ENCODE measurements at places on chromosomes 6 and 20.

DNA sequence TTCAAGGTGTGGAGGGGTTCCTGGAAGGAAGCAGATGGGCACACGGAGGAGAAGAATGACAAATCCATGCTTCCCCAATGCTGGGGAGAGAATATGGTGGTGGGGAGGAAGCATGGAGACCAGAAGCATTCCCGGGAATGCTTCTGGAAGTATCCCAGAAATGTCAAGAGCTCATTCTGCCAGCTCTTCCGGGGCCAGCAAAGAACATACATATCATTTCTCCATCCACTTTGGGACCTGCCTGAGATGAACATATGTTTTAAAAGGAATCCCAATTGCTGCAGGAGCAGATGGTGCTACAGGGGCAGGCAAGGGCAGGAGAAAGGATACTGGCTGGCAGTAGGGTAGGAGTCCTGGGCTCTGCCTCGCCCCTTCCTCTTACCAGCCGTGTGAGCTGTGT lies 37.9 kb upstream of the CCDC167 start:
- no peak overlapping the region for H3K27ac ChIP-seq
- H3K36me3 ChIP-seq: peaks cover 8% of the 10 kb centered on the region
- peaks cover 3% of the 10 kb centered on the region for H3K4me1 ChIP-seq
- no peaks in the 10 kb centered on the region for H3K27me3 ChIP-seq

GRCh38 chr20:38269040-38269439 lies 8.5 kb upstream of the KIAA1755 start:
- no peak overlapping the region for H3K27ac ChIP-seq
- peaks cover 17% of the 10 kb centered on the region for H3K27me3 ChIP-seq
- no peak overlapping the region for H3K4me3 ChIP-seq

GRCh38 chr20:20497242-20497978 lies 129.5 kb downstream of the INSM1 start:
- peaks cover 37% of the 10 kb centered on the region for H3K36me3 ChIP-seq
- H3K4me1 ChIP-seq: peaks cover 9% of the 10 kb centered on the region
- no peak overlapping the region for H3K4me3 ChIP-seq
- no peak for DNase-seq

DNA sequence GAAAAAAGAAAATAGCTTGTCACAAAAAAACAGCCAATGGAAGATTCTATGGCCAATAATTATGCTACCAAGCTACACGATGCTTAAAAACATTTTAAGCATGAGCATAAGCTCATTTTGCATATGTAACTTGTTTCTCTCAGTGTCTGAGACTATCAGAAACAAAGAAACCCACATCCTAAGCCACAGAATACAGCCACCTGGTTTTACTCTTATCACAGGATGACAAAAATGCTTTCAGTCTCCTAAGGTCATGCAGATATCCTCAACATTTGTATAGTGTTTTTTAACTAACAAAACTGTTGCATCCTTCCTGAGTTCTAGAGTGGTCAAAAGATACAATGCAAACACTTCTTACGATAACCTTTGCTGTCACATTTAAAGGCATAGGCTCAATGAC lies 172.1 kb upstream of the RUNX2 start:
- peaks cover 28% of the 10 kb centered on the region for H3K36me3 ChIP-seq
- peaks cover 33% of the 10 kb centered on the region for H3K4me1 ChIP-seq
- H3K4me3 ChIP-seq: no peak overlapping the region
- H3K27me3 ChIP-seq: no peaks in the 10 kb centered on the region
- H3K27ac ChIP-seq: peak overlapping the region; percentile 84

DNA sequence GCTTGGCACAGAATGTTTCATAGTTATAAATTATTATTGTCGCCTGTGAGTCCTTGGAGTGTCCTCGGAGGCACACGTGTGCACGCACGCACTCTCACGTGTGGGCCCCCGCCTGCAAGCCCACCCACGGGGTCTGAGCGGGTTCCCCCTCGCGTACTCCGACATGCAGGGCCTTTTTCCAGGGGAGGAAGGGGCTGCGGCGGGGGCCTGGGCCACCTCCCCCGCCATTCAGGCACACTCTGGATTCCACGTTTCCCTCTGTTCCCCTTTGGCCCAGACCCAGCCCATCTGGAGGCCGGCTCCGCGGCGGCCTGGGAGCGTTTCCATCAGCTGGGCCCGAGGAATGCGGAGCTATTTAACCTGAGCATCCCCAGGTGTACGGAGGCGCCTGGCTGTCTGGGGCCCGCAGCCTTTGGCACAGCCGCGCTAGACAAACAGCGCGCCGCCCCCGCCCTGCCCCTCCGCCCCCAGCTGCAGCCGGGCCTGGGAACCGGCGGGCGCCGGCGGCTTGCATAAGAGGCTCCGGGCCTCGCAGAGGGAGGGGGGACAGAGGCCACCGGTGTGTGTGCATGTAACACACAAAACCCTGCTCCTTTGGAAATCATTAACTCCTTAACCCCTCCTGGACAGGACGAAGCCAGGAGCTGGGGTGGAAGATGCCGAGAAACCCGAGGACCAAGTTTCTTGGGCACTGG lies 3.3 kb downstream of the ID1 start:
- peaks cover 24% of the 10 kb centered on the region for H3K4me1 ChIP-seq
- peaks cover 39% of the 10 kb centered on the region for H3K27me3 ChIP-seq
- no peak overlapping the region for H3K27ac ChIP-seq

- no peak for DNase-seq
- H3K27me3 ChIP-seq: peaks cover 21% of the 10 kb centered on the region
- H3K36me3 ChIP-seq: no peaks in the 10 kb centered on the region
- H3K4me1 ChIP-seq: peaks cover 8% of the 10 kb centered on the region
- H3K27ac ChIP-seq: no peak overlapping the region
Measured at GRCh38 chr6:33834401-33835392, 30.9 kb upstream of the MLN start.

GRCh38 chr6:5763407-5763806 lies 243.3 kb downstream of the NRN1 start:
- H3K4me1 ChIP-seq: no peaks in the 10 kb centered on the region
- H3K27ac ChIP-seq: no peak overlapping the region
- H3K27me3 ChIP-seq: no peaks in the 10 kb centered on the region
- no peak for DNase-seq
- peaks cover 3% of the 10 kb centered on the region for H3K36me3 ChIP-seq

DNA sequence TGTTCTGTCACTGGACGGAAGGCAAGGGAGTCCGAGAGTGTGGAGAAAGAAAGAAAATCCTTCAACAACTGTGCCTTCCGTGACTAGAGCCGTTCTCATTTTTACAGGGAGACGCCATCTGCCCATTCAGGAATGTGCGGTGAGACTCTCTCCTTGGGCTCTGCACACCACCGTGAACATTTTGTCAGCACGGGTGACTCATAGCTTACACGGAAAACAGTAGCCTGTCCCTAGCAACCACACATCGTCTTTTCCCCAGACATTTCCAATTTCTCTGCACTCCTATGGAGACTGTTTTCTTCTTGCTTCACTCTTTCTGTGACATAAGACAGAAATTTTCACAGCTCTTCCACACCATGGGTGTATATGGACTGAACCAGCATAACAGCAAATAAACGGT lies 55.1 kb downstream of the TBXT start:
- no peak overlapping the region for H3K4me3 ChIP-seq
- H3K36me3 ChIP-seq: no peaks in the 10 kb centered on the region
- H3K27me3 ChIP-seq: peaks cover 11% of the 10 kb centered on the region
- H3K27ac ChIP-seq: no peak overlapping the region
- no peaks in the 10 kb centered on the region for H3K4me1 ChIP-seq
- no peak for DNase-seq

DNA sequence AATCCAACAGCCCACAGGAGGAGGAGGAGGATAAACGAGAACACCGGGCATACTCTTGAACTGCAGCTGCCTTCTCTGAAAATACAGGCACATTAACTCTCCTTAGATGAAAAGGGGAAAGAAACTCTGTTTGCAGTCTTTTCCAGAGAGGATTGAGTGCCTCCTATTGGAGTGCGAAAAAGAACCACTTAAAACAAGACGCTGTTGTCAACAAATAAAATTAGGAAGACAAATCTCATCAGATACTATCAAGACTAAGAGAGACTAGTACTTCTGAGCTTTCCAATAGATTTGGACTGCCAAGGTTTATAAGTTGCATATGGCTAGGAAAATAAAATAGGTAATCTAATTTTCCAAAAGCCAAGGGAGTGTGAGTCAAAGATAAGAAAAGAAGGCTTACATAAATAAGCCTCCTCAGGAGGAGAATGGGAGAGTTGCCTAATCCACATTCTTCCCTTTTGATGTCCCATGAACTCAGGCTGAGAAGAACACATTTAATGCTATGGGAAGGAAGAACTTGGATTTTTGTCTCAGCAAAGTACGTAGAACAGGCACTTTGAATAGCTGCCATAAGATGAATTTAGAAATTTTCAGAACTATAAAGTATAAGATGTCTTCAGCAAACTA lies 154.7 kb downstream of the ARHGAP18 start:
- no peak for DNase-seq
- no peak overlapping the region for H3K4me3 ChIP-seq
- no peaks in the 10 kb centered on the region for H3K4me1 ChIP-seq
- peaks cover 2% of the 10 kb centered on the region for H3K27me3 ChIP-seq
- no peaks in the 10 kb centered on the region for H3K36me3 ChIP-seq

GRCh38 chr6:157139054-157139708 lies 184.1 kb downstream of the TMEM242 start:
- no peaks in the 10 kb centered on the region for H3K27me3 ChIP-seq
- peaks cover 20% of the 10 kb centered on the region for H3K36me3 ChIP-seq
- DNase-seq: no peak
- no peak overlapping the region for H3K27ac ChIP-seq

DNA sequence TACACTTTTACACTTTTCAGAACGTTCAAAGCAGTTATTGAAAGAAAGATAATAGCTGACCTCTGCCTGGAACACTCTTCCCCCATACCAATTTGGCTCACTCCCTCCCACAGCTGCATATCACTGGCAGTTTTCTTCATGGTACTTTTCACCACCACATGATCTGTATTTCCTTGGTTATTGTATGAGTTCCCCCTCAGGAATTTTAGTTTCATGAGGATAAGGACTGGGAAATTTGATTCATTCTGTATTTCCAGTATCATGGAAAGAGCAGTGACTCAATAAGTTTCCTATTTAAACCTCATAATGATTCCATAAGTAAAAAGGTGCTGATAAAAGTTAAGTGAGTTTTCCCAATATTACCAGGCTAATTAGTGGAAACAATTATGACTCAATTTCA lies 16.0 kb downstream of the HTR1B start:
- no peak overlapping the region for H3K4me3 ChIP-seq
- H3K27me3 ChIP-seq: no peaks in the 10 kb centered on the region
- H3K27ac ChIP-seq: no peak overlapping the region
- DNase-seq: no peak

GRCh38 chr6:135506270-135506997 lies 8.9 kb upstream of the AHI1 start:
- DNase-seq: peak; percentile 44
- no peak overlapping the region for H3K4me3 ChIP-seq
- no peaks in the 10 kb centered on the region for H3K36me3 ChIP-seq
- H3K4me1 ChIP-seq: peaks cover 4% of the 10 kb centered on the region
- H3K27me3 ChIP-seq: no peaks in the 10 kb centered on the region
- H3K27ac ChIP-seq: no peak overlapping the region

- H3K36me3 ChIP-seq: no peaks in the 10 kb centered on the region
- H3K4me1 ChIP-seq: no peaks in the 10 kb centered on the region
- no peak for DNase-seq
- H3K27me3 ChIP-seq: peaks cover 11% of the 10 kb centered on the region
- H3K4me3 ChIP-seq: no peak overlapping the region
Measured at GRCh38 chr20:40706977-40707582, 18.0 kb upstream of the MAFB start.

DNA sequence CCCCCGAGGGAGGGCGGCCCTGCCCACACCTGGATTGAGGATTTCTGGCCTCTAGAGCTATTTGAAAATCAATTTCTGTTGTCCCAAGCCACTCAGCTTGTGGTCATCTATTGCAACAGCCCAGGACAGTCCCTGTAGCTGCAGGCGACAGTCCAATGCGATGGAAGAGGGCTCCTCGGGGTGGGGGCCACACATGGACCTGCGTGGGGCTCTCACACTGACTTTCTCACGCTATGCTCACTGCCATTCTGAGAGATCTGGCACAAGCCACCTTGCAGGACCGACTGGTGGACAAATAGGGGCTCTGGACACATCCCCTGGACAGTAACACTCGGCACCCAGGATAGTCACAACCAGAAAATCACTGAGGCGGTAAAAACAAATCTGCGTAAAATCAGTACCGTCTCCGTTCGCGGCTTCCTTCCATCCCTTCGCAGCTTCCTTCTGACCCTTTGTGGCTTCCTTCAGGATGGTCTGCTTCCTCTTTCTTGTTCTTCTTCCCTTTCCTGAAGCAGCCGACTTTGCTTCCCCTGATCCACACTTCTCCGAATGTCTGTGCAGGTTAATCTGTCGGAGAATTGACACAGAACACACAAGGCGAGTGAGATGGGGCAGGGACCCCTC lies 21.8 kb downstream of the CTCFL start:
- H3K4me3 ChIP-seq: no peak overlapping the region
- H3K27me3 ChIP-seq: peaks cover 55% of the 10 kb centered on the region
- H3K4me1 ChIP-seq: peaks cover 7% of the 10 kb centered on the region
- H3K36me3 ChIP-seq: no peaks in the 10 kb centered on the region
- no peak overlapping the region for H3K27ac ChIP-seq

DNA sequence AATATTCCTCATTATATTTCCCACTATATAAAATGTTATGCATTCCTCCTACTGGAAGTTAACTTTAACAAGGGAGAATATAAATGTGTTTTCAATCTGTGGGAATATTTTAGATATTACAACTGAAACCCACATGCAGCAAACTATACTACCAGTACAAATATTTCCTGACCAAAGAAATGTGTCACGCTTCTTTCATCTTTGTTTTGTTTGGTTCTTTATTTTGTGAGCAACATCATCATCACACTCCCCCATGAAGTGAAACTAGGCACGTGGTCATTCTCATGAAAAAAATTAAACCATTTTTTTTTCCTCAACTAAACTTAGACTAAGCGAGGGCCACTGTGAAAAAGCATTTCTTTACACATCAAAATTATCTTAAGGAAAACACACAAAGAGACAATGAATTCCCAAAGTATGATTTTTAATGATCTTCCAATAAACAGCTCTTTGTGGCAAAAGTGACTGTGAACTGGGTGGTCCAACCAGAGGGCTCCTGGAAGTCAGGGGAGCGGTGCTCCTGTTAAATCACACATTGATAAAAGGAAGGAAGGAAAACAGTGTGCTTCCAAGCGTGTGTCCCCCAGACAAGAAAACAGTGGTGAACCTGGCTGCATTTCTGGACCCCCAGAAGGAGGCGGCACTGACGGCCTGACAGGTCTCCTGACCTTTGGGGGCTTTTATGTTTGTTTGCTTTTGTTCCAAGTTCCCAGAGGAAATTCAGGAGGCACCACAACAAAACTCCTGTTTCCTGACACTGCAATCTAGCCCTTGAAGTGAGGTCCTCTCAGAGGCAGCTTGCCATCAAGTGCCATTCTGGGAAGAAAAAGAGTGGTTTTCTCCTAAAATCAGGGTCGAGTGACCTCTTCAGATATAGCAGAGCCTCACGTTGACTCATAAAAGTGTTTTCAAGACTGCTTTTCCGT lies 166.8 kb upstream of the FOXQ1 start:
- no peaks in the 10 kb centered on the region for H3K4me1 ChIP-seq
- H3K27me3 ChIP-seq: peaks cover 7% of the 10 kb centered on the region
- no peak overlapping the region for H3K27ac ChIP-seq
- no peak for DNase-seq
- no peaks in the 10 kb centered on the region for H3K36me3 ChIP-seq
- H3K4me3 ChIP-seq: no peak overlapping the region
